Astrocyte of the spinal cord (primary cell): ENCODE measurements at places on chromosomes 3 and 15.

- no peak for DNase-seq
Observed at GRCh38 chr3:181298421-181298820, 308.9 kb upstream of the DNAJC19 start.

- DNase-seq: no peak
Observed at GRCh38 chr15:70518201-70519003, 245.0 kb downstream of the UACA start.

DNA sequence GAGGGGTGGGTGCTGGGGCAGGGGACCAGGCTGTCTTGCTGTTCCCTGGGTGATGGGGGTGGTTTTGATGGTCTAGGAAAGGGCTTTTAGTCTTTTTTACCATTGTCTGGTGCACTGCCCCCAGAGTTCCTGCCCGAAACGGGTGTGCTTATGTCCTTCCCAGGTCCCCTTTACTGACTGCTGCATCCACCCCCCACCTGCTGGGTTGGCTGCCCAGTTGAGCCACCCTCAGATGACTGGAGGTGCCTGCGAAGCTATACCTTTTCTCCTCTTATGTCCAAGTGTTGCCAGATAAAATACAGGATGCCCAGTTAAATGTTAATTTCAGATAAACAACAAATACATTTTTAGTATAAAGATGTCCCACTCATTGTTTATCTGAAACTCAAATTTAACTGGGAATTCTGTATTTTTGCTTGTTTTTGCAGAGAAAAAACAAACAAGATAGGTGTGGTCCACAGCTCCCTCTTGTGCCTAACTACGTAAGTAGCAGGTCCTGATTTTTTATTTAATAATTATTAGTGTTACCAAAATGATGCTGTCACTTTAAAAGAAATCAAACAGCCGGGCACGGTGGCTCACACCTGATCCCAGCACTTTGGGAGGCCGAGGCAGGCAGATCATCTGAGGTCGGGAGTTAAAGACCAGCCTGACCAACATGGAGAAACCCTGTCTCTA, 6.1 kb upstream of the RPP14 start:
- DNase-seq: peak; percentile 62

- no peak for DNase-seq
Observed at GRCh38 chr15:61157933-61158332, 71.2 kb downstream of the RORA start.

GRCh38 chr3:53965291-53965690, 73.6 kb upstream of the SELENOK start:
- no peak for DNase-seq

DNA sequence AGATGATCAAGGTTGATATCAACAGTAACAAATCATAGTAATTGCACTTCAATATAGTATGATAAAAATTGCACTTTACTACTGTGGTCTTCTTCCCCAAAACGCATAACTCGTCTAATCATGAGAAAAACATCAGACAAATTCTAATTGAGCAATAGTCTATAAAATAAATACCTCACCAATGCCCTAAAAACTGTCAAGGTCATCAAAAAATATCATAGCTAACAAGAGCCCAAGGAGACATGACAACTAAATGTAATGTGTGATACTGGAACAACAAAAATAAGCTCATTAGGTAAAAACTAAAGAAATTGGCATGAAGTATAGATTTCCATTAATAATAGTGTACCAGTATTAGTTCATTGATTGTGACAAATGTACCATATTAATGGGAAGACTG, 85.6 kb upstream of the LRRC3B start:
- no peak for DNase-seq

DNA sequence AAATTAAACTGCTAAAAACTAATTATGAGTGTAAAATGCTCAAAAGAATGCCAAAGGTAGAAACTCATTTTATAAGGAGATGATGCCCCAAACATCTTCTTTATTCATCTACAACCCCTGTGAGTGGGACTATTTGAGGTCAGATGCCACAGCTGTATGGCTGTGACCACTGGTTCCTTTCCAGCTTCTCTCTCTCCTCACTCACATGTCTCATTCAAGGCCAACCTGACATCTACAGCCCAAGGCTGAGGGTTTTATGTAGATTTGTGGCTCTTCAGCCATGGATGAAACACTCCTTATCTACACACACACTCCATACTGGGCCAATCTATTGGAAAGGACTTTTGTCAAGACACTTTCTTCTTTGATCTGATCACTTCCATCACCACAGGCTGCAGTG, 231.3 kb downstream of the KCNMB2 start:
- no peak for DNase-seq

- no peak for DNase-seq
Observed at GRCh38 chr3:195139876-195140240, 131.1 kb downstream of the XXYLT1 start.

- DNase-seq: no peak
Observed at GRCh38 chr15:100191161-100191560, 150.6 kb downstream of the ADAMTS17 start.

DNA sequence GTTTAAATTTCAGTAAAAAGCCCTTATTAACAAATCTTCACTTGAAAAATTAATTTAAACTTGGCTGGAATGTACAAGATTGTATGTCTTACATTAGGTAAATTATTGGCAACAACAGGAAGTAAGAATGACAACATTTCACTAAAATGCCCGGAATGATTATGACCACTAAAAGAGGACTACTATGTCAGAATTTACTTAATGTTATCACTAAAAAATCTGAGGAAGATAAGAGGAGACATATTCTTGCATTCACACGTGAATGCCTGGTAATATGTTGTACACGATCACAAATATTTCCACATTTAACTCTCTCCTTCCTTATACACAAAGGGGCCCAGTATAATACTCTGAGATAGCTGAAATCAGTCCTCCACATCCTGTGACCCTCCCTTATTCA, 29.7 kb downstream of the VGLL3 start:
- DNase-seq: no peak
